Iris pigment epithelial cell (primary cell): ENCODE measurements at places on chromosomes 16 and 17.

DNA sequence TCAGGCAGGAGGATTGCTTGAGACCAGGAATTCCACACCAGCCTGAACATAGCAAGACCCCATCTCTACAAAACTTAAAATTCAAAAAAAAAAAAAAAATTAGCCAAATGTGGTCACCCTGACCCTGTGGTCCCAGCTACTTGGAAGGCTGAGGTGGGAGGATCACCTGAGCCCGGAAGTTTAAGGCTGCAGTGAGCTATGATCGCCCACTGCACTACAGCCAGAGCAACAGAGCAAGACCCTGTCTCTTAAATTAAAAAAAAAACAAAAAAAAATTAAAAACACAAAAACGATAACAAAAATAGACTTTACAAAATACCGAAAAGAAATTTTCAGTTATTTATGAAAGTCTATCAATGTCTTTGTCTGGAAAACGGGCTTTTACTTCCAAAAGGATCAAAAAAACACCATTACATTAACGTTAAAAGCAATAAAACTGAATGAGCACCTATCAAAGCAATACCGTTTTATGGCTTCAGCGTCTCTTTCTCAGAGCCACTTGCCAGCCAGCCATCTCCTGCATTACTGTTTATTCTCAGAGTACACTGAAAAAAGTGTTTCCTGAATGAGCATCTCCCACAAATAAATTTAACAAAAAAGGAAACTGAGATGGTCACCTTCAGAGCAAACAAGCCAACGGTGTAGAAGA lies 6.1 kb downstream of the USP7 start:
- no peak for DNase-seq

- no peak for DNase-seq
These were observed 93.5 kb downstream of the WWOX start for GRCh38 chr16:78192734-78193488.

- peak; percentile 61 for DNase-seq
These were observed 262.6 kb downstream of the MAP2K6 start for GRCh38 chr17:69677130-69677529.

DNA sequence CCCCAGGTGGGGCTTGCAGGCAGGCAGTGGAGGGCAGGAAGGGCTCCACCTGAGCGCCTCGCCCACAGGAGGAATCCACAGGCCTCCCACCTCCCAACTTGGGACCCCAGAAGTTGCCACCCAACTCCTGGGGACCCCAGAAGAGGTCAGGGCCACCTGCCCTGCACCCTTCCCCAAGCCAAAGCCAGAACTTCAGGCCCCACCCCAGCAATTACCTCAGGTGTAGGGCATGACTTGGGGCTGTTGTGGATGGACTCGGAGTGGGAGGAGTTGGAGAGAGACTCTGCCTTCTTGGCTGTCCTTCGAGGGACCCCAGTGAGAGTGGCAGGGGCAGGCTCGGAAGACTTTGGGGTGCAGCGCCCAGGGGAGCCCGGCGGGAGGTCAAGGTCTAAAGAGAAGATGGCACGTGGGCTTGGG lies 10.5 kb downstream of the TSPOAP1 start:
- DNase-seq = no peak

GRCh38 chr16:61836804-61837393 lies 199.3 kb downstream of the CDH8 start:
- DNase-seq = no peak

GRCh38 chr17:82638183-82638773 lies 10.0 kb downstream of the WDR45B start:
- DNase-seq = no peak

GRCh38 chr17:32240750-32241149 lies 24.9 kb upstream of the RHBDL3 start:
- DNase-seq = no peak

- DNase-seq = no peak
These were observed 59.6 kb downstream of the TNFRSF13B start for GRCh38 chr17:16912021-16912962.

DNA sequence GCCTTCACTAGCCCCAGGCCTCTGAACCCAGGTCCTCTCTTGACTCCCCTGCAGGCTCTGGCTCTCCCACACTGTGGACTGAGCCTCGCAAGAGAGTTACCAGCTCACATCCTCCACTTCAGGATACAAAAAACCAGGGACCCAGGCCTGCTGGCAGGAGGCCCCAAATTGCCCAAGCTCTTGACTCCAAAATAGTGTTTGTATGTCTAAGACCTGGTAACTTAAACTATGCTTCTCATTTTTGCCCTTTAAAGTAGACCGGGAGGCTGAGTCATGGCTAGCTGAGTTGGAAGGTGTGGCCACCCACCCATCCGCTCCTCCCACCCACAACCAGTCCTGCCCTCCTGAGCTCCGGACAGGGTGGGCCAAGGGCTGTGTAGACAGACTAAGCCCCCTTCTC lies 250.0 kb downstream of the SOX9 start:
- DNase-seq = peak; percentile 77

GRCh38 chr17:45954914-45955313 lies 44.1 kb upstream of the STH start:
- no peak for DNase-seq

DNA sequence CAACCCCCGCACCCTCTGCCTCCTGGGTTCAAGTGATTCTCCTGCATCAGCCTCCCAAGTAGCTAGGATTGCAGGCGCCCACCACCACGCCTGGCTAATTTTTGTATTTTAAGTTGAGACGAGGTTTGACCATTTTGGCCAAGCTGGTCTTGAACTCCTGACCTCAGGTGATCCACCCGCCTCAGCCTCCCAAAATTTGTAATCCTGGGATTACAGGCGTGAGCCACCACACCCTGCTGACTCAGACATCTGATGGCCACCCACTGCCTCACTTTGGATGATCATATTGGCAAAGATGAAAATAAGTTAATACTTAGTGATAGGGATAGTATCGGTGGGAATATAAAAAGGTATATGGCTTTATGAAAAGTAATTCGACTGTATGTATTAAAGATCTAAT lies 55.9 kb downstream of the GRB2 start:
- DNase-seq = no peak

GRCh38 chr16:49283376-49284049 lies 1.9 kb upstream of the CBLN1 start:
- DNase-seq = no peak

- no peak for DNase-seq
These were observed 19.4 kb downstream of the CDRT4 start for GRCh38 chr17:15447928-15448579.

- DNase-seq = no peak
These were observed 1.7 kb downstream of the ATP6V0A1 start for GRCh38 chr17:42460371-42460770.

- DNase-seq = no peak
These were observed 771 bp upstream of the OVCA2 start for GRCh38 chr17:2040942-2041560.

DNA sequence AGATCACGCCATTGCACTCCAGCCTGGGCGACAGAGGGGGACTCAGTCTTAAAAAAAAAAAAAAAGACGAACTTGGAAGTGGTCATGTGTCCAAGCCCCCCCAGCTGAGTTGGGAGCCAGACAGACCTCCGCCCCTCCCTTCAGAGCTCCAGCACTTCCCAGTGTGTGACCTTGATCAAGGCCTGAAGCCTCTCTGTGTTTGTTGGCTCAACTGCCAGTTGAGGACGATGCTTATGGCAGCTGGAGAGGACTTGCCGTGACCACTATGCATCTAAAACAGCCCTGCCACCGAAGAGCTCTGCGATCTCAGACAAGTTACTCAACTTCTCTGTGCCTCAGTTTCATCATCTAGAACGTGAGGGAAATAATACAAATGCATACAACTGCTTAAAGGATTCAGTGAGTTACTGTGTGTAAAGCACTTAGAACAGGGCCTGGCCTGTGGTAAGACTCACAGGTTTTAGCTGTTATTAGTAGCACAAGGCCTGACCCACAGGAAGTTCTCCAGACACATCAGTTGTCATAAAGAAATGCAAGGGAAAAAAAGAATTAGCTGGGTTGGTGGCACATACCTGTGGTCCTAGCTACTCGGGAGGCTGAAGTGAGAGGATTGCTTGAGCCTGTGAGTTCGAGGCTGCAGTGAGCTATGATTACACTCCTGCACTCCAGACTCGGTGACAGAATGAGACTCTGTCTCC lies 7.0 kb upstream of the IL27 start:
- DNase-seq = peak; percentile 20

GRCh38 chr16:8796469-8797363 lies 723 bp downstream of the TMEM186 start:
- no peak for DNase-seq

GRCh38 chr16:12449795-12450194 lies 353.9 kb downstream of the CPPED1 start:
- DNase-seq = peak; percentile 19

GRCh38 chr17:81681672-81682071 lies 1.9 kb downstream of the ARL16 start:
- DNase-seq = no peak

DNA sequence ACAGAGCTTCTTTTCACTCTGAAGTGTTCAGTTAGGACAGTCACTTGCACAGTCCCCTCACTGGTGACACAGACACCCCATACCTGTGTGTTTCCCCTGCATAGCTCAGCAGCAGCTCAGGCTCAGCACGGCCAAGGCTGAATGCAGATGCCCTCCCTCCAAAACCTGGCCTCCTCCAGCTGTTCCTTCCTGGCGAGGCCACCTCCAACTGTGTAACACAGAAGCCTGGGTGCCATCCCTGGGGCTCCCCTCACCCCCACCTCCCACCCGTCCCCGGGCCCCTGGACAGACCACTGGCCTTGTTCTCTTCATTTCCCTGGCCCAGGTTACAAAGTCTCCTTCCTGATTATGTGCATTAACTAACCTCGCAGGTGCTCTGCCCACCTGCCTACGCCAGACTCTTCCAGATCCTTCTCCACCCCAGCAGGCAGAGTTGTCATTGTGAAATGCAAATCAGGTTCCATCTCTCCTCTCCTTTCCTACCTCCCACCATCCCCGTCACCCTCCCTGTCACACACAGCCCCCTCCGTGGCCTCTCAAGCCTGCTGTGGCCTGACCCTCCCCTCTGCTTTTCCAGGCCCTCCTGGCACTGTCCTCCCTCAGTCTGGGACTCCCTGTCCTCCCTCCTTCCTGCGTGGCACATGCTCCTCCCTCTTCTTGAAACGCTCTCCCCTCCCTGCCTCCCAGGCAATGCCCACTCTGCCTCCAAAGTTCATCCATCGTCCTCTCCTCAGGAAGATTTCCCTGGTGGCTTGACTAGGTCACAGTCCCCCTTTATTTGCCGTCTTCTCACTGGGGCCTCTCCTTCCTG lies 26.4 kb downstream of the MLYCD start:
- no peak for DNase-seq

- DNase-seq = peak; percentile 55
These were observed 45.3 kb downstream of the COX4I1 start for GRCh38 chr16:85844786-85845185.

GRCh38 chr17:1485423-1486376 lies 6.8 kb downstream of the MYO1C start:
- DNase-seq = peak; percentile 54

DNA sequence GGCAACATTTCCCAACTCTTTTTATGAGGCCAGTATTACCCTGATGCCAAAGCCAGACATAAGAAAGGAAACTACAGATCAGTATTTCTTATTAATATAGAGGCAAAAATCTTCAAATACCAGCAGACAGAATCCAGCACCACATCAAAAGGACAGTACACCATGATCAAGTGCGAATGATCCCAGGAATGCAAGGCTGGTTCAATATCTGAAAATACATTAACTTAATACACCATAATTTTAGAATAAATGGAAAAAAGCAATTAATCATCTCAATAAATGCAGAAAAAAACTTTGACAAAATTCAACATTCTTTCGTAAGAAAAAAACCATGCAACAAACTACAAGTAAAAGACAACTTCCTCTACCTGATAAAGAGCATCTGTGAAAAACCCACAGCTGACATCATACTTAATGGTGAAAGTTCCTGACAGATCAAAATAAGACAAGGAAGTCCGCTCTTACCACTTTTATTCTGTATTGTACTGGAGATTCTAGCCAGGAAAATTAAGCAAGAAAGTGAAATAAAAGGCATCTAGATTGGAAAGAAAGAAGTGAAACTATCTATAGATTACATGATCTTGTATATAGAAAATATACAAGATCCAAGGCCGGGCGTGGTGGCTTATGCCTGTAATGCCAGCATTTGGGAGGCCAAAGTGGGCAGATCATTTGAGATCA lies 26.4 kb upstream of the MAPK3 start:
- no peak for DNase-seq

DNA sequence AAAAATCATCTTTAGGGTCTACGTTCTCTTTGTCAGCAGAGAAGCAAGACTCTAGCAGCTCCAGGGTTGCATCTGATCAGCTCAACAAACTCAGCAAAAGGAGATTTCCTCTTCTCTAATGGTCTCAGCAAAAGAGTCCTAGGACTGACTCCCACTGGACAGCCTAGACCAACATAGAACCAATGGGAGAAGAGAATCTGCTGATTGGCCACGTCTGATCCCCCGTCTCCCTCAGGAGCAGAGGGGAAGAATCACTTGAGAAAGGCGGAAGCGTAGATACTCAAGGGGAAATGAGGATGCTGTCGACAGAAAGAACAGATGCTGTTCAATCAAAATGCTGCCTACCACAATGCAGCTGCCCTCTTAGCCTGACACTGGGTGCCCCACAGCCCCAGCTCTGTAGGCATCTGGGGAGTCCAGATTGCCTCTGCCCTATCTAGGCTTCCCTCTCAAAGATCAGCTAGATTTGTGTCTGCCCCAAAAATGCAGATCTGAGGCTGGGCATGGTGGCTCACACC lies 31.5 kb upstream of the EMP2 start:
- no peak for DNase-seq

DNA sequence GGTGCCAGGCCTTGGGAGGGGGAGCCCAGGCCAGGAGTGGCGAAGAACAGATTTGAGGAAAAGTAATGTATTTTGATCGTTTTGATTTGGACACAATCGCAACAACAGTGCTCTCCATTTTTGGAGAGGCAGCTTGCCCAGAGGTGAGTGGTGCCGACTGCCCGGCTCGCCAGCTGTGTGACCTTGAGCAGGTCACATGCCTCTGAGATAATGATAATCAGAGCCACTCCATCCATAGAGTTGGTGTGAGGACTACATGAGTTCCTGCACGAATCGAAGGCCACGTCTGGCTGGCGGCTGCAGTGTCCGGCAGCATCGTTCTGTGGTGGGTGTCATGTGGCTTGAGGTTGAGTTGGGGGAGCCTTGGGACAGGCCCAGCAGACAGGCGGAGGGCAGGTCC lies 20.7 kb downstream of the LLGL2 start:
- DNase-seq = no peak

- peak; percentile 87 for DNase-seq
These were observed 45.8 kb downstream of the STAT3 start for GRCh38 chr17:42342242-42343008.

- DNase-seq = no peak
These were observed 11.5 kb downstream of the CDH16 start for GRCh38 chr16:66906916-66907836.

DNA sequence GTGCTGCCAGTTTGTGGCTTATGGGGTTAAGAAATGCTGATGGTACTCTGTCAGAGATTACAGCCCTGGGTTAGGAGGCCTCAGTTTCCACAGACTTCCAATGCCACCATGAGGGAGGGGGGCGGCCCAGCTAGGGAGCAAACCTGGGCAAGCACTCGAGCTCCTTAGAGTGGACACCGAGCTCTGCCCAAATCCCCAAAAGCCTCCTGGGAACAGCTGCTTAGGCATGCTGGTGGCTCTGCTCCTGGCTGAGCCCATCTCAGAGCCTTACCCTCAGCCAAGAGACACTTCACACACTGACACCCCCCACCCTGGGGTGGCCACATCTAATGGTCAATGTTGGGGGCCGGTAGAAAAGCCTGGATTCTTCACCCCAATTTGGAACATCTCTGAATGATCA lies 66.1 kb downstream of the C16orf78 start:
- DNase-seq = no peak
